WERI-Rb-1 (cell line): ENCODE measurements at places on chromosomes 16 and 17.

- no peak for DNase-seq
Observed at GRCh38 chr17:35023538-35023937, 40.0 kb downstream of the RFFL start.

- no peak for DNase-seq
Observed at GRCh38 chr17:27647765-27648164, 16.8 kb downstream of the LGALS9 start.

GRCh38 chr16:17461951-17462729, 8.6 kb downstream of the XYLT1 start:
- DNase-seq, result peak; percentile 46

GRCh38 chr16:54178478-54178976, 108.1 kb downstream of the IRX3 start:
- DNase-seq, result peak; percentile 71

GRCh38 chr17:82267575-82268379, 5.7 kb downstream of the CSNK1D start:
- DNase-seq, result no peak

- DNase-seq, result peak; percentile 89
Observed at GRCh38 chr17:31095236-31096105, 694 bp downstream of the NF1 start.

DNA sequence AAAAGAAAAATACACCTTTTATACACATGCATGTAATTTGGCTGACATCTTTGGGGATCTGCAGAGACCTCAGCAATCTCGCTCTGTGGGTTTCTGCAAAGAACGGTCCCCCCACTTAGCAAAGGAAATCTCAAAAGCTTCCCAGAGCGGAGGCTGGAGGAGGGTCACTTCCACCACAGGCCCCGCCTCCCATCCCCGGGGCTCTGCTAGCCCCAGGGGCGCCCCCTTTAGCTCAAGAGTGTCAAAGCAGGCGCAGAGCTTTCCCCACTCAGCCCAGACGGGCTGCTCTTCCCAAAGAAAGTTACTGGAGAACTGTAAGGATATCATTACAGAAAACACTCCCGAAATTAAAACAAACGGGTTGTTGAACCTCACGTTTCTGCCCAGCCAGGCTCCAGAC, 11.4 kb downstream of the SLC13A5 start:
- DNase-seq, result peak; percentile 61

DNA sequence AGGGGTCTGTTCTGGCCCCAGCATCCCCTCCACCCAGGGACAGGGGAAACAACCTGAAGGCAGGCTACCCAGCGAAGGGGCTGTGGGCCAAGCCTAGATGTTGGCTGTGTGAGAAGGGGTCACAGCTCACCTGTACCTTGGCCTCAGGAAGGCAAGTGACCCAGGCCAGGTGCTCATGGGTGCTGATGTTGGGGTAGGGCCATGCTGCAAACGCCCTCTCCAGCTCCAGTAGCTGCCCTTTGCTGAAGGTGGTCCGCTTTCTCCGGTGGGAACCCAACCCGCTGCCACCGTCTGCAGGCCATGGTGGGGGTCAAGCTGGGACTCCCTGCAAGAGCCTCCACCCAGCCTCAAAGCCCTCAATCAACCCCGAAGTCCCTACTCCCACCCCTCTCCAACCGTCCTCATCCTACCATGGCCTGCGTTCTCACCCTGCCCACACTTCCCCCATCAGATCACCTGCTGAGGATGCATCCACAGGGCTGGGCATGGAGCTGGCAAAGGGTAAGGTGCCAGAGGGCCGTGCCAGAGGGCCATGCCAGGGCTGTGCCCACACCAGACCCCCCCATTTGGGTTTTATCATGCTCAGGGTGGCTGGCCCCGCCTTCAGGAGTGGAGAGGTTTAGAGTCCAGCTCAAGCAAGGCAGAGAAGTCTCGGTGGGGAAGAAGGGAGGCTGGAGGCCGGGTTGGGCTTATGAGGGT, at the start of gene SEBOX:
Gene SEBOX, minus strand, starts transcription at position 535 of the 699 bp plus-strand sequence. Its CDS starts 48 bp downstream, at position 487.
- no peak for DNase-seq

GRCh38 chr17:48238933-48239602, 131.5 kb downstream of the SNX11 start:
- no peak for DNase-seq

- DNase-seq, result no peak
Observed at GRCh38 chr17:50354776-50355175, 8.8 kb downstream of the XYLT2 start.

DNA sequence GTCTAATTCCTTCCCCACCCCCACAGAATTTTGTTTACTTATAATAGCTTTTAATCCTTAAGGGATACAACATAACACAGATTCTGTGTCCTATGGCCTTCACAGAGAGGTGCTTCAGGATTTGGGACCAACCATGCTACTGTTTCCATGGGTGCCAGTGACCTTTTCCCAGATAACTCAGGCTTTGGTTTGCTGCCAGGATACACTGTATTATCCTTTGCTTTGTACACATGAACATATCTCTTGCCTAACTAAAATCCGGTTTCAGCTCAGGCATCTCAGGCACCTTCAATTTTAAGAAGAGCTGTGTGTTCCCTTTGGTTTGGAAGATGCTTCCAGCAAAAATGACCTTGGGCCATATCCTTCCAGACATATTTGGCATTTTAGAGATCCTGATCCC, 428.4 kb upstream of the CDH5 start:
- no peak for DNase-seq

DNA sequence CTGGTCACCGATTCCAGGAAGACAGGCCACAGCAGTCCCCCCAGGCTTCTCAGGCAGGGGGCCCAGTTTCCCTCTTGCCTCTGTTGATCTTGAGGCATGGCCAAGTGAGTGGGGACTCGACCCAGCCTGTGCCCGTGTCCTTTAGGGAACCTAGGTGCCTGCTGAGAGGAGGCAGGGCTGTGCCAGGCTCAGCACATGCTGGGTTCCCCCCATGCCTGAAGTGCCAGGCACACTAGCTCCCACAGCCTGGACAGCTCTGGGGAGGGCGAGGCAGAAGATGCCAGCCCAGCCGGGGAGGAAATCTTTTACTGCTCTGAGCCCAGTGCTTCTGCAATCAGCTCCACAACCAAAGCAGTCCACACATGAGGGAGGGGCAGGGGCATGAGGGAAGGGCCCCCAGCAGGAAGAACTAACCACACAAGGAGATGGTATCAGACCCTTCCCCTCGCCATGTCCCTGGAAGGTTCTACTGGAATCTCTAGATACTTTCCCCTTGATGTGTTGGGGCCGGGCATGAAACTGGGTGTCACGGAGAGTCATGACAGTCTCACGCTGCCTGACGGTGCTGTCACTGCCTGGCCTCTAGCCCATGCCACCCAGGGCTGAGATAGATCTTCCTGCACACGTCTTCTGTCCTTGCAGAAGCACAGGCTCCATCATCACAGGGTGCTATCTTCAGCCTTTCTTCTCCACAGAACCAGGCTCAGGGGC, 25.5 kb downstream of the MYO18A start:
- no peak for DNase-seq

DNA sequence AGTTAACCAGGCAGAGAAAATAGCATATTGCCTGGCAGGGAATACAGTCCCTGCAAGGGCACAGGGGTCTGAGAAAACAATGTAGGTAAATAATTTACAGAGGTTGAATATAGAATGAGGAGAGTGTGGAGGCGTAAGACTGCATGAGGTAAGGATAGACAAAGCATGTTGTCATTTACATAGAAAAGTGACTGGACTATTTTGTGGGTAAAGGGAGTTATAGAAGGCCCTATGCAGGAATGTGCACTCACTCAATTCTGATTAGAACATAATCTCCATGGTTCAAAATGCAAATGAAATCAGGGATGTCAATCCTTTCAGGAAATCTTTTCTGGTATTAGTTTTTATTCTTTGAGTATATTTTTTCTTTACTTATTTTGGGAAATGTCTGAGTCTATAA, 285.7 kb upstream of the SALL1 start:
- DNase-seq, result no peak

DNA sequence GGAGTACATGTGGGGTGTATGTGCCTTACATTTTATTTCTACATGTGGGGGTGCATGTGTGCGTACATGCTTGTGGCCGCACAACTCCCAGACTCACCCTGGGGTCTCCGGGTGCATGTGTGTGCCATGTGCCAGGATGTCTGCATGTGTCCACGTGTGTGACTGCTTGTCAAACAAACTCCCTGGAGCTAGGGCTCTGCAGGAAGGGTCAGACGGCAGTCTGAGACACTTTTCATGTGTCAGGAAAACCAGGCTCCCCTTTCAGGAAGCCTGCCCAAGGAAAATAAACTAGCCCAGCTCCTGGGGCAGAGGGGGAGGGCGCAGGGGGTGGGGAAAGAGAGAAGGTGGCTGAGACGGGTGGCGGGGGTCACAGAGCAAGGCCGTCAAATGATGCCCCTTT, 44.7 kb downstream of the FZD2 start:
- no peak for DNase-seq

DNA sequence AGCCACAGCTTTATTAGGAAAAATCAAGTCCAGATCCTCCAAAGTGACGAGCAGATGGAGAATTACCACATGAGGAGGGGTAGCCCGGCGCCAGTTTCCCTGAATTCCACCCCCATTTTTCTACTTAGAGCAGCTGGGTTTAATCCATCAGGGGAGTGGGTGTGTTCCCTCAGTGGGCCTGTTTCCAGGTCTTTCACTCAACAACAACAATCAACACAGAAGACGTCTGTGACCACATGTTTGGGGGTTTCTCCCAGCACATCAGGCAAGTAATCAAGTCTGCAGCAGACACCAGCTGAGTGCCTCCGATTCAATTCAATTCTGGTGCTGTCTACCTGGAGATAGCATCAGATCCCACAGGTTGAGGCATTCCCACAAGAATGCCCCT, 6.8 kb downstream of the SLC6A2 start:
- DNase-seq, result no peak

- peak; percentile 94 for DNase-seq
Observed at GRCh38 chr16:51151435-51151960, 428 bp upstream of the SALL1 start.

DNA sequence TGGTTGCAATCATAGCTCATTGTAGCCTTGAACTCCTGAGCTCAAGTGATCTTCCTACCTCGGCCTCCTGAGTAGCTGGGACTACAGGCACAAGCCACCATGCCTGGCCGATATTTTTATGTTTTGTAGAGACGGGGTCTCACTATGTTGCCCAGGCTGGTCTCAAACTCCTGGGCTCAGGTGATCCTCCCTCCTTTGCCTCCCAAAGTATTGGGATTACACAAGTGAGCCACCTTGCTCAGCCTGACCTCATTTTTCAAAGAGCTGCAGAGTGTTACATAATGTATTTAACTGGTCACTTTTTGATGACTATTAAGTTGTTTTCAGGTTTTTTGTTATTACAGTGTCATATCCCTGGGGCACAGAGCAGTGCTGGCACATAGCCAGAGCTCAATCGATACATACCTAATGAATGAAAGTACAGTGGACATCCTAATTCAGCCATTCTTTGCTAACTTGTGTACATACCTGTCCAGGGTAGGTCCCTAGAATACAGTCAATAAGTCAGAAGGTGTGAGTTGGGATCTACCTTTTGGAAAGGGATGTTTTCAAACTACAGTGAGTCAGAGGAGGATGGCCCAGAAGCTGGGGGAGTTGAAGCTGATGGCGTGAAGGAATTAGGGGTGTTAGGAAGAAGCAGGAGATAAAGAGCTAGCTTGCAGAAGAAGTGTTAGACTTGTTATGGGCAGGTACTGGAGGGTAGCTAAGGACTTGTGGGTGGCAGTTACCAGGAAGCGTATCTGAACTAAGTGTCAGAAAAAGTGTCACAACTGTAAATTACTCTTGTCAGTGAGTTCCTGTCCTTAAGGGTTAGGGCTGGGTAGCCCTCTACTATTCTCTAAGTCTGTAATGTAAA, 20.1 kb upstream of the CYLD start:
- DNase-seq, result no peak

- DNase-seq, result no peak
Observed at GRCh38 chr17:78110363-78111015, 18.1 kb downstream of the TMC6 start.

- no peak for DNase-seq
Observed at GRCh38 chr16:68943961-68944360, 100.6 kb downstream of the TANGO6 start.

DNA sequence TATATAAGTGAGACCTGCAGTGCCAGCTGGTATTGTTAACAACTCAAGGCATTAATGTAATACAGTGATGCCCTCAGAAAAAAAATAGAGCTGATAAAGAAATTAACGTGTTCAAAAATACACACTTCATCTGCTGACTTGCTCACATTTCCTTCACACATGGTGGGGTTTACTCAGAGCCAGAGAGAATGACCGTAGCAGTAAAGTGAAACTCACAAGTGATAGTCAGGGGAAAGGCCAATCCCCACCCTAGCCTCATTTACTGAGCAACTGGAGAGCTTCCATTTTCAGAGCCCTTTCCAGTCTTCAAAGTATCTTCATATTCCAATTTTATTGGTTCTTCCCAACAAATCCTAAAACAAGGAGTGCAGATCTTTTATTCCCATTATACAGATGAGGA, 74.0 kb upstream of the HLF start:
- DNase-seq, result no peak

- peak; percentile 67 for DNase-seq
Observed at GRCh38 chr17:75011401-75012095, 922 bp upstream of the MRPL58 start.

- DNase-seq, result peak; percentile 18
Observed at GRCh38 chr17:2084036-2084765, 29.3 kb downstream of the HIC1 start.

DNA sequence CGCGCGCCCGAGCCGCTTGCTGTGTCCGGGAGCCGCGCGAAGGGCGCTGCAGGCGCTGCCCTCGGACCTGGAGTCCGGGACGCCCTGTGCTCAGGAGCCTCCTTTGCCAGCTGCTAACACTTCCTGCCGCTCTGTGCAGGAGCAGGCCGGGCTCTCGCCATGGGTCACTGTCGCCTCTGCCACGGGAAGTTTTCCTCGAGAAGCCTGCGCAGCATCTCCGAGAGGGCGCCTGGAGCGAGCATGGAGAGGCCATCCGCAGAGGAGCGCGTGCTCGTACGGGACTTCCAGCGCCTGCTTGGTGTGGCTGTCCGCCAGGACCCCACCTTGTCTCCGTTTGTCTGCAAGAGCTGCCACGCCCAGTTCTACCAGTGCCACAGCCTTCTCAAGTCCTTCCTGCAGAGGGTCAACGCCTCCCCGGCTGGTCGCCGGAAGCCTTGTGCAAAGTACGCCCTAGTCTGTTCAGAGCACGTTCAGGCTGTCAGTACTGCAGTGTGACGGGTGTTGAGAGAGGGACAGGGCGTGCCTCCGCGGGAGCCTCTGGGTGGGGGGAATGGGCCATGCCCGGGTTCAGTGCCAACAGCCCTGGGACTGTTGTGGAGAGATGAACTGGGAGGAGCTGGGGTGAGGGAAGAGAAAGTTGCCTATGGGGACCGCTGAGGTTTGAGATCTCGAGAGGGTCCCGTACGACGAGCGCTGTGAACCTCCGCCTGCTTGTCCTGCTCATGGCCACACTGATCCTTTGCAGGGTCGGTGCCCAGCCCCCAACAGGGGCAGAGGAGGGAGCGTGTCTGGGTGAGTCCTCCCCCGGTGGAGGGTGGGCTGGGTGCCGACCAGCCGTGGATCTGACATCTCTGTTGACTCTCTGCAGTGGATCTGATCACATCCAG, 1.3 kb downstream of the ZNF276 start:
- DNase-seq, result no peak

GRCh38 chr16:74817851-74818250, 43.2 kb upstream of the FA2H start:
- DNase-seq, result no peak

- DNase-seq, result no peak
Observed at GRCh38 chr16:69598045-69598444, 32.3 kb downstream of the NFAT5 start.

- DNase-seq, result peak; percentile 81
Observed at GRCh38 chr17:79374087-79374689, 236.7 kb downstream of the RBFOX3 start.
